ENCODE measurements at places on chromosomes 5 and 9. TPM values are rescaled to one million over a fixed set of nuclear protein-coding genes. Genes with fewer than 3 reads are reported as not detected.

Gene CACNA1B
- 0.03 TPM for total RNA-seq

Gene CCL28
- total RNA-seq: 0.21 TPM

Gene ATP6V0E1
- 350 TPM for total RNA-seq

Gene MARVELD2
- total RNA-seq: 2.1 TPM
